ENCODE measurements at places on chromosomes 12 and 14. TPM values are rescaled to one million over a fixed set of nuclear protein-coding genes. Genes with fewer than 3 reads are reported as not detected.

Gene SAMD15
- 0.29 TPM for total RNA-seq

Gene NCAPD2
- 93.4 TPM for total RNA-seq

Gene PLA2G1B
- total RNA-seq: not detected

Gene STYK1
- total RNA-seq: not detected

Gene KRT6C
- total RNA-seq: not detected

Gene UBR7
- total RNA-seq: 32.4 TPM

Gene TSHR
- total RNA-seq: 0.47 TPM

Gene ADAM21
- not detected for total RNA-seq

Data from activated T-helper 1 cell treated with anti-CD3 and anti-CD28 coated beads, Interleukin-12 subunit alpha, Interleukin-12 subunit beta, Interleukin-2, Interleukin-4 antibody, amounts not matched to agents 30 ng/mL and 10 ng/mL and 1 ng/mL, durations not matched to agents 14 hours and 24 hours and 36 hours (primary cell).